Glutamatergic neuron (in vitro differentiated cells): ENCODE measurements at places on chromosomes 2 and 18. TPM values are rescaled to one million over a fixed set of nuclear protein-coding genes. Genes with fewer than 3 reads are reported as not detected.
A peak's percentile ranks its signal among the peaks of the same experiment; 100 is the strongest.

DNA sequence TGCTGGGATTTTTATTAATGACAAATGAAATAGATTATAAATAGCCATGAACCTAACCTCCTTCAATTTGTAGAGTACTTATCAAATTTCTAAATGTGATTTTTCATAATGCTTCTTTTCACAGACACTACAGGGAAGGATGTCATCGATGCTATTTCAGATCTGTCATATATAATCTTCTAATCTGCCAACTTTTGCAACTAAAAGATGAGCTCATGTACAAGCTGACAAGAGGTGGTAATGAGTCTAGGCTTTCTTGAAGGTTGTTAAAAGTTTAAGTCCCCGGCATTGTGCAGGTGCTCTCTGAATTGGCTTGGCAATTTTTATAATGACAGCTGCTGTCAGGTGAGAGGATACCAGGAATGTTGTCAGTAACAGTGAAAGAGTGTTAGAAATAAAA lies 320.4 kb downstream of the LRRTM4 start:
- no peak for DNase-seq

DNA sequence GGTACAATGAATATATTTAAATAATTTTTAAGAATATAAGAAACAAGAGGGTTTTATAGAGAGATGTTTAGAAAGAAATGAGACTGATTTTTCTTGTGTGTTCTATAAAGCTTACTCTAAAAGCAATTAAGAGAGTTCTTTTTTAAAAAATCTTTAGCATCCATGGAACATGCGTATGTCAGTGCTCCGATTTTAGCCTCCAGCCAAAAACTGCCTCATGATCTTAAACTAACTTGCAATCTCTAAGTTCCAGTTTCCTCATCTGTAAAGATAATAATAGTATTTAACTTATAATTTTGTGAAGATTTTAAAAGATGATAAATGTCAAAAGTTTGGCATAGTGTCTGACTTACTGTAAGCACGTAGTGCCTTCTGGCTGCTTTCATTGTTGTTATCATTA lies 448.7 kb downstream of the EPHA4 start:
- DNase-seq = no peak

DNA sequence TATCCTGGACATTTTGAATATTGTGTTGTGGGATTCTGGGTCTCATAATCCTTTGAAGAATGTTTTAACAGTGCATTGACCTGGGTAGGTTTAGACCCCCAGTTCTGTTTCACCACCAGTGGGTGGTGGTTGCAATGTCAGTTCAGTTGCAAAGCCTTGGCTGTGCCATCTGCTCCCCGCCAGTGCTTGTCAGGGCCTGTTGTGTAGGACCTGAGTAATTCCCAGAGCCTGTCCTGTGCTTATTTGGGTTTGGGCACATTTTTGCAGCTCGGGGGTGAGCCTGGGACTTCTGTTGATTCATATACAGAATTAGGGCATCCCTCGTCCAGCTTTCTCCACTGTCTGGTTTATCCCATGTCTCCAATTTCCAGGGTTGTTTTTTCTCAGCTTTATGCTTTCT lies 24.8 kb downstream of the ATP9B start:
- no peak for DNase-seq

GRCh38 chr2:42846026-42846425 lies 53.6 kb upstream of the HAAO start:
- no peak for DNase-seq

- DNase-seq = no peak
Measured at GRCh38 chr18:46497129-46497528, 159.9 kb downstream of the LOXHD1 start.

GRCh38 chr2:16870491-16871076 lies 204.9 kb upstream of the CYRIA start:
- DNase-seq = no peak

GRCh38 chr18:35022426-35023001 lies 18.7 kb upstream of the MAPRE2 start:
- DNase-seq = no peak

GRCh38 chr2:137947728-137948336 lies 16.4 kb upstream of the HNMT start:
- DNase-seq = peak; percentile 74

- no peak for DNase-seq
Measured at GRCh38 chr2:55164534-55165480, 67.3 kb downstream of the CLHC1 start.

DNA sequence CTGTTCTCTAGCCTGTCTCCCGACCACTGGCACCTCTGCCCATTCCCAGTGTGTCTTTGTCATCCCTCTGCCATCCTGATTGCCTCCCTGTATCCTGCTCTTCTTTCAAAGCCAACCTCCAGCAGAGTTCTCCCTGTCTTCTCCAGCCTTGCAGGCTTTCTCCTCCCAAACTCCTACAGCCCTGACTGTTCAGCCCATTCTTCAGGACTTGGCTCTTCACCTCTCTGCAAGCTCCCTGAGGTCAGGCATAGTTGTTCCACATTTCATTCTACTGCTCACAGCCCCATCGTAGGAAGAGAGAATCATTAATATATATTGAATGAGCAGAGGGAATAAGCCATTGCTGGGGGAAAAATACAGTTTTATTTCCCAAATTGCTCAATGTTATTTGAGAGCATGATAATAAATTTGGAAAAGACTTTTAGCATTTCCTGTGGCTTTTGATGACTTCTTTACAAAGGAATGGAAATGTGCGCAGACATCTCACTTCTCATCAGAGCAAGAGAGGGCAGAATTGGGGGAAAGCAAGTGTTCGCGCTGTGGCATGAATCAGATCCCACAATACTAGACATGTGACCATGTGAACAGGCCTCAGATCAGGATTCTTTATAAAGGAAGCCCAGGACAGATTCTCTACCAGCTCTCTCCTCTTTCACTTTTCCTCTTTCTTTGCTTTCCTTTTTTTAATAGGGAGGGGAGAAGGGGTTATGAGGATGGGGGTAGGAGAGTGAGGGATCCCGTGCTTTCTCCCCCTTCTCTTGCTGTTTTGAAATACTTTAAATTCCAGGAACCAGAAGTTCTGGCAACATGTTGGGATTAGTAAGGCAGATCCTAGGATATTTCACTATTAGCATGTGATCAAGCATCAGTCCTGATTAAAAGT lies 37.4 kb downstream of the EPAS1 start:
- no peak for DNase-seq

DPP4 gene
- total RNA-seq = 0.20 TPM

DNA sequence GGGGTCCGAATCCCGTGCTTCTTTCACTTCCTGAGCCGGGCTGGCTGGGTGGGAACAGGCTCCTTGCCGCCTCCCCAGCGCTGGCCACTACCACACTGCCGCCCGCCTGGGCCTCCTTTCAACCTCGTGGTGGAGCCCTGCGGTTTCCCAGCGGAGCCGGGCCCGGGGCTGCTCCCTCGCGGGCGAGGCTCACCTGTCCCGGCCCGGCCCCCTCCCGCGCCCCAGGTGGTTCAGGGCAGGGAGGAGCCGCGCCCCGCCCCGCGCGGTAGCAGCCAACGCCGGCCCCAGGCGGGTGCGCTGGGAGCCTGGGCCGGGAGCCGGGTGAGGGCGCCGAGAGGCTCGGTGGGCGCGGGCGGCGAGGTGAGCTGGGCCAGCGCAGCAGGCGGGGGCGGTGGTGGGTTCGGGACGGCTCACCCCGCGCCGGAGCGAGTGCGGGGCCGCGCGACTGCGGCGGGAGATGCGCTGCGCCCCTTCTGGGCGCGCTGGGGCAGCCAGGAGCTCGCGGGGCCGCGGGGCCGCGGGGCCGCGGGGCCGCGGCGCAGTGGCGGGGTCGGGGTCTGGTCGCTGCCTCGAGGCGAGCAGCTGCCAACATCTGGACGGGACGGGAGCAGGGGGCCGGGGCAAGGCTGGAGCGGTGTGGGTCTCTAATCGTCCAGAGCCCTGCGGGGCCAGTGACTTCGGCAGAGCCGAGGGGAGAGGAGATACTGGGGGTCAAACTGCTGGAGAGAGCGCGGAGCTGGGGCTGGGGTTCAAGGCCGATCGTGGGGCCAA lies at the start of gene LYPD6B:
Gene LYPD6B (plus strand): TSS at position 258 of the 771 bp plus-strand sequence. CDS start 92,250 bp downstream, outside the sequence.
- DNase-seq = peak; percentile 52

- DNase-seq = no peak
Measured at GRCh38 chr2:45728458-45728942, 77.0 kb downstream of the PRKCE start.

GRCh38 chr2:153519257-153519875 lies 40.8 kb upstream of the RPRM start:
- DNase-seq = peak; percentile 53

MGAT4A gene
- total RNA-seq = 35.8 TPM

DNA sequence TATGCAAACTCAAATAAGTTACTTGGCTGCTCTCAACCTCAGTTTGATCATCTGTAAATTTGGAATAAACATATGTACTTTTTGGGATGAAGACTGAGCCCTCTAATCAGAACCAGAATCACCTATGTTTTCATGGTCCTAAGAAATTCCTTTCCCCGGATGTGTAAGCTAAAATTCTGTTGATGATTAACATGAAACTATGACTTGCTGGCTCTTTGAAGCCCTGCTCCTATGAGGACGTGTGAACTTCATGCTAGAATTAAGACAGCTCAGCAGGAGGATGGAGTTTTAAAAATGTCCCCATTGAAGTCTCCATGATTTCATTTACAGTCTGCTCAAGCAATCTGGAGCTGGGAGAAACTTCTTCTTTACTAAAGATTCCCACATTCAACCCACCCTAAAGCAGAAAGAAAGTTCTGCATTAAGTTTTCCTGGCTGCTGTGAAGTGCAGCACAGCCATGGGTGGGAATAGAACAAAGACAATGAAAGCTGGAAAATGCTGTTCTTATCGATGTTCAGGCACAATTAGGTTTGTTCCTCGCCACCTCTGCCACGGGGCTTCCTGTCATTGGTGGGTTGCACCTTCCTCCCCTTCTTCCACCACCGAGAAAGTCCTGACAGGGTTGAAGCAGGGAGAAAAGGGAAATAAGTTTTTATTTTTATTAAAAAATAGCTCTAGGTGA lies 50.9 kb downstream of the ADCYAP1 start:
- no peak for DNase-seq

MYL12A gene
- total RNA-seq = 175 TPM

MDH1B gene
- total RNA-seq = 0.98 TPM

DNA sequence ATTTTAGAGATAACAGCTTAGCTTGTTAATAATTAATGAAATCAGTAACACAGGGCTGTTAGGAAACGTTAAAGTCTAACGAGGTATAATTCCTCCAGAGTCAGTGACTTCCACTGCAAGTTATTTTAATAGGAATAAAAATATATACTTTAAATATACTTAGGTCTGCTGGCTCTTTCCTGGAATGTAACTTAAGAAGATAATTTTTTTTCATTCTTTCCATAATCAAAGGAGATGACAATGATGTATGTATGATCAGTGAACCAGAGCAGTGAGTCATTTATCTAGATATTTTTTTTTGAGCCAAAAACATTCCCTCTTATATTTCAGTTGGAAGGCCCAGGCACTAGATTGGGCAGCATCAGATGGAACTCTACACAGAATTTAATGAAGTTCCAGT lies 104.2 kb upstream of the LYPD1 start:
- DNase-seq = no peak

DNA sequence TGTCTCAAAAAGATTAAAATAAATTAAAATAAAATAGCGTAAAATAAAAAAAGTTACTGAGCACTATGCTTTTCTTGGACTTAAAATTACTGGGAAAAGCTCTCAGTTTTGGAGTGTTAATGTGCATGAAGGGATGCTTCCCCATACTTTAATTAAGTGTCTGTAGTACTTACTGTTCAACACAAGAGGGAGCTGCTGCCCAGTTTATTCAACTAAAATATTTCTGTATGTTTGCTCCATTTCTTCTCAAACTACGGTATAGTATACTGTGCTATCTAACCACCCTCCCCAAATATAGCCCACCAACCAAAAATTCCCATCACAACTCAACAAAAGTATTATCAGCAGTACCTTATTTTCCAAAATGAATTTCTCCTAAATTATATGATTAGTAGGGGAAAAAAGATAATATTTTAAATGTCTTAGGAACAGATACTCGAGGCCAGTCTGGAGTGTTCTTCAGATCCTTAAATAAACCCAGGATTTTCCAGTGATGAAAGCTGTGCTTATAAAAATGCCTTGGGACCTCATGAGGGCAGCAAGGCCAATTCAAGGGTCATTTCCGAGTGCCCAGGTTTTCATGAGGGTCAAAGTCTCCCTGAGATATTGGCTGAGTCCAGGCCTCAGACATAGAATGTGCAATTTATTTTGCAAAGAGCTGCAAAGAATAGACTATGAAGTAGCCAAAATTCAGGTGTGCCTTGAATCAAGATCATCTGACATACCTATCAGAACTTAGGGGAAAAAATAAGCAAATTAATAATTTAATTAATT lies 64.1 kb downstream of the CHRNA1 start:
- DNase-seq = no peak

REG3G gene
- not detected for total RNA-seq

GRCh38 chr2:36146765-36147164 lies 208.8 kb upstream of the CRIM1 start:
- DNase-seq = no peak

TRABD2A gene
- not detected for total RNA-seq

GRCh38 chr2:19885791-19886190 lies 16.0 kb downstream of the TTC32 start:
- DNase-seq = no peak

- DNase-seq = no peak
Measured at GRCh38 chr2:121944072-121944831, 188.8 kb downstream of the TSN start.
